Stomach (tissue), 19 donors: ENCODE measurements at places on chromosomes 7 and 10. TPM values are rescaled to one million over a fixed set of nuclear protein-coding genes. Genes with fewer than 3 reads are reported as not detected.

The KMT2E gene
- 70.5 TPM for total RNA-seq

The PON3 gene
- 9.4 TPM for total RNA-seq

The LRRC17 gene
- total RNA-seq = not detected

GRCh38 chr10:96838529-96838928 lies 6.4 kb downstream of the LCOR start:
- no peak for DNase-seq

DNA sequence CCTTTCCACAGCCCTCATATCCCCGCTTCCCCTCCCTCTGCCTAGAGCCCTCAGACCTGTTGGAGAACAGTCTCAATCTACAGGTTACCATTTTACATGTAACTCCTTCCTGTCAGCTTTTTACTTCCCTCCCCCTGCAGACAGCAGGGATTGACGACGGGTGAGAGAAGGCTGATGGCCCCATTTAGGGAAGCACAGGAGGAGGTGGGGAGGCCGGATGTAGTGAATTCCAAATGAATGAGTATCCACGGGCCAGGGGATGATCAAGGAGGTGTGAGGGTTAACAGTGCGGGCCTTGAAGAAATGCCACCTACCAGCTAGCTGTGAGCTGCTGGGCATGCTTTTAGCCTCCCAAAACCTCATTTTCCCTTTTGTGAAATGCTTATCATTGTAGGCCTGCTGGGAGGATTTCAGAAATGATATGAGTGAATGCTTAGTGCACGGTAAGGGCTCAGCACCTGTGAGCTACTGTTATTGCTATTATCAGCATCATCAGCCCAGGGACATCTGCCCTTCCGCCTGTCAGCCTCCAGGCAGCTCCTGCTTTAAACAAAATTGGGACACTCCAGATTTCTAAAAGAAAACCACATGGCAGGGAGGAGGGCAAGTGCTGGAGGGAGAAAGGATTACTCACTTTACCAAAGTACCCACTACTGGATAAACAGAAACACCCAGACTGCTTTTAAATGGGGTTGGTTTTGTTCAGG lies 6.5 kb upstream of the NANOS1 start:
- no peak for DNase-seq

DNA sequence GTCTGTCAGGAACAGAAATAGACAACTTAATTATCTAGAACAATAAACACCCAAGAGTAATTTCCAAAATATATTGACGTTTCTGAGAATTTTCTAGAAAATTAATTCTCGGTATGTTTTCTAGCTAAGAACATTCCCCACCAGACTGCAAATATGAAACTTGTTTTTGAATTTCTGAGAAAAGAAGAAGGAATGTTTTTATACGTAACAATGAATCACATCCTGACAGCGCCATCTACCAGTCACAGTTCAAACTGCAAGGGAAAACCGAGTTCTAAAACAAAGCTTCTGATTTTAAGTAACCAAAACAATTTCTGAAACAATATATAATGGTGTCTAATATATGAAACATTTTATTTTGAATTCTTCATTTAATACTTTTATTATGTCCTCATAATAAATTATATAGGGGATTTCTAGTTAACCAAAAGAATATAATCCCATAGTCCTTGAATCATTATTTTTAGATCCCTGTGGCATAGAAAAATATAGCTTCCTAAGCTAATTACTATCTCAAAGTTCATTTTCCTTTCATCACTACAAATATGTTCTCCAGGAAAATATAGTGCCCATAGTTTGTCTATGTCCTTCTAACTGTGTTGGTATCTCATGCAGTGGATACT lies 34.5 kb upstream of the MEOX2 start:
- DNase-seq = no peak

- DNase-seq = no peak
These were observed 3.1 kb downstream of the KLLN start for GRCh38 chr10:87860156-87860795.

DNA sequence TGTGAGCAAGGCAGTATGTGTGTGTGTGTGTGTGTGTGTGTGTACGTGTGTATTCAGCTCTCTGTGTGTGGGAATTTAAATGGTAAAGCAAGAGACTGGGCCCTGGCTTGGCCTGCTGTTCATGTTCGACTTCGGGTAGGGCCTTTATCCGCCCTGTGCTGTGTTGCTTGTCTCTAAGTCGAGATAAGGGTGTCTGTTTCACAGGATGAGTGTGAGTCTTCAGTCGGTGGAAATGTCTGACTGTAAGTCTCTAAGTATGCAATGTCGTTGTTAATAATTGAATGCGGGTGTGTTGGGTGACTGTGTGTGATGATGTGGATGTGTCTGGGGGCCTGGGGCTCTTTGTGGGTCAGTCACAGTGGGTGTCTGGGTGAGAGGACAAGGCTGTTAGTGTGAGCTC lies 34.8 kb downstream of the HIF1AN start:
- DNase-seq = no peak
